ENCODE measurements at places on chromosomes 2 and 18.

GRCh38 chr18:25726298-25726697 is 364.1 kb downstream of the SS18 start:
- DNase-seq: peak; percentile 37

DNA sequence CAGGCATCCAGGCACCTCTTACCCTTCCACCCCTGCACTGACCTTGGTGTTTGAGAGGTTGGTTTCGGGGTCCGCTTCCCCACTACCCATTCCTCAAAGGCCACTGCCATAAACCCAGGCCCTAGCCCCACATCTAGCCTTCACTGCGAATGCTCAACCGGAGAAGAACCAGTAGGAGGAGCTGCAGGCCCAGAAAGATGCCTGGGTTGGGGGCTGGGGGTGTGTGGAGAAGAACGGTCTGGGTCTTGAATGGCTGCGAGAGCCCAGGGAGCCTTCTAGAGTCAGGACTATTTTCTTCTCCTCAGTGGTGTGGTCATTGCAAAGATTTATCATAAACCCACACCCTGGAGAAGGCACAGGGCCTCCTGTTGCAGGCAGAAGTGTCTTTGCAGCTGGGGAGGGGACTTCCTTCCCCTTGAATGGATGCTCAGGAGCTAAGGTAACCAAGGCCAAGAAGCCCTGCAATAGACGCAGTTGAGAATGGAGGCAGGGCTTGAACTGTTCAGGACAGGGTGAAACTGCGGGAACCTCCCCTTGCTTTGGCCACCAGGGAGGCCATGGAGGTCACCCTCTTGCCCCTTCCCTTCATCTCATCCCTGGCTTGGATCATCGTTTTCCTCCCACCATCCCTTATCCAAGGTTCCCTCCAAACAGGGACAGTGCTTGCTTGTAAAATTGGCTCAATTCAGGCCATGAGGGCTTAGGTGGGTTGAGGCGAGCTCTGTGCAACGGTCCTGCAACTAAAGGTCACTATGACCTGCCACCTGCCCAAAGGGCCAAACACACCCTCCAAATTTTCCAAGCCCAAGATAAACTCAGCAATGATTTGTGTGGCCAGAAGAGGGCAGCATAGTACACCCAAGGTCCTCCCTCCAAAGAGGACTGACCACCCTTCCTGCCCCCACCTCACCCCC is 20.9 kb downstream of the THNSL2 start:
- peak; percentile 74 for DNase-seq

GRCh38 chr2:102187496-102188150 is 800 bp downstream of the IL1RL2 start:
- peak; percentile 44 for DNase-seq

- DNase-seq: peak; percentile 72
These were observed 39.5 kb upstream of the RTN4 start for GRCh38 chr2:55089726-55090125.

DNA sequence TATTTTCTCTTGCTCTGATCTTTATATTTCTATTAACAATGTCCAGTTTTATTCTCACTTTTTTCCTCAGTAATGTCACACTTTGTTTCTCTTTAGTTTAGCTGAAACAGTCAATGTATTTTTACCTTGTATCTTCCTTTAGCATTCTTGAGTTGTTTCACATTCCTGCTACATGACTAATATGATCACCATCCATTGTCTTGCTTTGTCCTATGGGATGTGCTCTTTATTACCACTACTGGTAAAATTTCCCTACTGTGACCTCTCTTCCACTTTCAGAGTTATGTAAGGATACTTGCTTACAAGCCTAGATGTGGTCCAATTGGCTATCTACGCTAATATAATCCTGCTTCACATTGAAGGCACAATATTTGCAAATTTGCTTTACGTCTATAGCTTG is 457.9 kb downstream of the PIK3C3 start:
- no peak for DNase-seq

DNA sequence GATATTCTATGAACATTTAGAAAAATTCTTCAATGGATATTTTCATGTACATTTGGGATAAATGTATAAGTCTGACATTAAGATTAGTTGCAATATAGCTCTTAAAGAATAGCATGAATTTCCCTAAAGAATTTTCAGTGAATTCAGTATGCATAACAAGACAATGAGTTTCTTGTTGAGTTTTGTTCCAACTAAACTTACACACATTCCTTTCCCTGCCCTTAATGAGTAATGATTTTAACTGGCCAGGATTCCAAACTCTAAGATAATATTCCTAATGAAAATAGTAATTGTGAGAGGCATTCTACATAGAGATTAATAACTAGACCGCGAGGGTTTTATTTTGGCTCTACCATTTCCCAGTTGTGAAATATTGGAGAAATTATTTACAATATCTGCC is 390.3 kb upstream of the GALNT5 start:
- DNase-seq: no peak

DNA sequence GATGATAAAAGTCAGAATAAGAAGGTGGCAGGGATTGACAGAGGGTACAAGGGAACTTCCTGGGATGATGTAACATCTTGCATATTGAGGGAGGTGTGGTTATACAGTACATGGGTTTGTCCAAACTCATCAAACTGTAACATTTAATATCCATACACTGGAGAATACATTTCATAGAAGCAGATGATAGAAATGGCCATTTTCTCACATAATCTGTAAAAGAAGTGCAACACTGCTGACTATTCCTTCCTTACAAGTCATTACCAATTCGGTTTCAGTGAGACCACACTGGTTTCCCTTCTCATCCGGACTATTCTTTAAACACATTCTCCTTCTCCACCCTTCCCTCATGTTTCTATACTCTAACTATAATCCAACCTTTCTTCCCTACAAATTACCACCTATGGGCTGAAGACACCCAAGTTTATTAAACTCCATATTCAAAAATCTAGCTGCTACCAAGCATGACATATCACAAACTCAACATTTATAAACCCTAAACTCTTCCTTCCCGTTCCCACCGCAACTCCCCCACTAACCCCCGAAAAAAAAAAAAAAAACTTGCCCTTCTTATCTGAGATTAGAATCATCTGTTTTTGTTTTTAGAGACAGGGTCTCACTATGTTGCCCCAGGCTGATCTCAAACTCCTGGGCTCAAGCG is 1.6 kb downstream of the COX7A2L start:
- DNase-seq: no peak

GRCh38 chr2:79697200-79697599 is 184.3 kb downstream of the CTNNA2 start:
- DNase-seq: no peak

- DNase-seq: no peak
These were observed 75.6 kb downstream of the TPGS2 start for GRCh38 chr18:36752929-36753865.

- DNase-seq: no peak
These were observed 28.4 kb upstream of the PXDN start for GRCh38 chr2:1772471-1773267.

DNA sequence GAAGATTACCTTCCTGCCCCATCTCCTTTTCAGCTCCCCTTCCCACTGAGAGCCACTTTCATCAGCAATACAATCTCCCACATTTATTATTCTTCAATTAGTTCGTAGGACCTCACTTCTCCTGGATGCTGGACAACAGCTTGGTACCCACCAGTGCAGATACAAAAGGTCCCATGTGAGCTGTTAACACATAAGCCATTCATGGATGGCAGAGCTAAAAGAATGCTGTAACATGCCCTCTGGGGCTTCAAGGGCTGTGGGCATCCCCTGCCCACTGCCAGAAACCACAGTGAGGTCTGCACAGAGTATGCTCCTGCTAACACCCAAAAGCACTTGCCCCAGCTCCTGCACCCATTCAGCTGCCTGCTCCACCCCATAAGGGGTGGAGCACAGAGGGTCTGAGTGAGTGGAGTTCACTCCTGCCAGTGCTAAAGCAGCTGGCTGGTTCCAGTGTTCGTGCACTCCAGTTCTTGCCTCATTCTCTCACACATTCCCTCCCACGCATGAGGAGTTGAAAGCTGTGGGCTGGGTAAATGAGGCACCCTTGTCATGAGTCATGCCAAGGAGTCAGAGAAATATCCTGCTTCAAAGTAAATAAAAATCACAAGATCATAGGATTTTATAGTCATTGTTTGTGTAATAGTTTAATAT is 305.9 kb upstream of the TMEFF2 start:
- no peak for DNase-seq

- no peak for DNase-seq
These were observed 73.5 kb upstream of the C2orf15 start for GRCh38 chr2:99067871-99068625.

DNA sequence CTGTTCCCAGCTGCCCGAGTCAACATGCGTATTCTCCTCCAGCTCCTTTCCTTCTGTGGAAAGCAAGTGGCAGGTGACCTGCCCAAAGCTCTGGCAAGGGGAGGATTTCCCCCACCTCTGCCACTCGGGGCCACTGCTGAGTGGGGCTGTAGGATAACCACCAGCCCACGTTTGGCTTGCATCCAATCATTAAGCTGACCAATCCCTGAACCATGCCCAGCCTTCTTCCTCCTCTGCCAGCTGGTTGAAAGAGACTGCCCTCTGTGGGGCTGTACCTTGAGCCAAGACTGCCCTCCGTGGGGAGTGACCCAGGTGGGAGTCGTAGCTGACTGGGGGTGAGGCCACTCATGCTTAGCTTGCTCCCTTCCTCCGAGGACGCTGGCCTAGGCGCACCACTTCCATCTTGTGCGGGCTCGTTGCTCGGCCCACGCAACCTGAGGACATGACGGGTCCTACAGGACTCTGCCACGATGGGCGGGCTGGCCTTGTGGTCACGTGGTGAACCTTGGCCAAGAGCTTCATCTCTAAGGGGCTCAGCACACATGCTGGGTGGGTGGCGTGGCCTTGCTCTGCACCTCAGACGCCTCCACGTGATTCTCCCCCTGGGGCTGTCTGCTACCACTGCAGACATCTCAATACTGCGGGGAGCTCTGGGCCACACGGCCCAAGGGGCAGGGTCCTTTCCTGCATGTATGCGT is 112.1 kb downstream of the NDUFA10 start:
- no peak for DNase-seq

GRCh38 chr18:10111191-10111590 is 197.4 kb downstream of the VAPA start:
- DNase-seq: no peak

- no peak for DNase-seq
These were observed 520.0 kb downstream of the TXNL1 start for GRCh38 chr18:56118422-56118821.

DNA sequence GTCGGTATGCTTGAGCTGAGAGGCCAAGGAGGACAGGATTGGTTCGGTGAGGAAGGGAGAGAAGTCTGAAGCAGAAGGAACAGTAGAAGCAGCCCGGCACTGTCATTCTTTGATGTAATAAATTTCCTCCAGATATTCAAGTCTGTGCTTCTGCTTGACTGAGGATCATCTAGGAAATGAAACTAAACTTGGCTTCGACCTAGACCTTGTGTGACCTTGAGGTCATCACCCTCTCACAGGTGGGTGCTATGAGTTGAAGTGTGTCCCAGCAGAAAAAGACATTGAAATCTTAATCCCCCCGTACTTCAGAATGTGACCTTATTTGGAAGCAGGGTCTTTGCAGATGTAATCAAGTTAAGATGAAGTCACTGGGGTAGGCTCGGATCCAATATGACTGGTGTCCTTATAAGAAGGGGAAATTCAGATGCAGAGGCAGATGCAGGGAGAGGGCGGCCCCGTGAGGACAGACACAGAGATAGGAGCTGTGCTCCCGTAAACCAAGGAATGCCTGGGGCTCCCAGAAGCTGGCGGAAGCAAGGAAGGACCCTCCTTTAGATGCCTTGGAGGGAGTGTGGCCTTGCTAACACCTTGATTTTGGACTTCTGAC is 49.0 kb downstream of the PRKCE start:
- DNase-seq: no peak

DNA sequence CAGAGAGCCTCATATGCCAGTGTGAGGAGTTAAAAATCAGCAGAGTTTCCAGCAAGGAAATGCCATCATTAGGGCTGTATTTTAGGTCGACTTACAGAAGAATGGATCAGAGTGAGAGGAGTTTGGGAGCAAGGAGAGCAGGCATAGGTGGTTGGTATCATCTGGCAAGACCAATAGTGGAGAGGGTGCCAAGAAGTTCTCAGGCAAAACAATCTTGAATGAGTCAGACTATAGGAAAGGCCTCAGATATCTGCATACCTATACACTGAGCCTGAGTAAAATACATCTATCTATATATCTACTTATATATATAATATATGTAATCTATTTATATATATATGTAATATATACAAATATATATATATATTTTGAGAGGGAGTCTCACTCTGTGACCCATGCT is 57.3 kb downstream of the TMEFF2 start:
- DNase-seq: no peak

DNA sequence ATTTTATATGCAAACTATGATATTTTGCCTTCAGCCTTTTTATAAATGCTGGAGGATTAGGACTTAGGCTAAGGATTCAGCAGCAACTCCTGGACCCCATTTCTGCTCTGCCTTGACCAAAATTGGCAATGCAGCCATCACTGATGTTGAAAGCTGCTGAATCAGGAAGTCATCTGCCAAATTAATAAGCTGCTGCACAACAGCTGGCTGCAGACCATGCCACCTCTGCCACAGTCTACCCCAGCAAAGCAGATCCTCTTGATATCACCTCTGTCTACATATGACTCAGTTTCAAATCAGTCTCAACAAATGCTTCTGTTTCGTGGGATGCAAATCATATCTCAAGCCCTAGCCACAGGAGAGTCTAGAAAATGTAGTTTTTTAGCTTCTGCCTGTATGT is 7.1 kb upstream of the SOS1 start:
- peak; percentile 43 for DNase-seq

- DNase-seq: peak; percentile 24
These were observed 819 bp upstream of the SERPINE2 start for GRCh38 chr2:224039770-224040440.

- DNase-seq: no peak
These were observed 8.0 kb upstream of the SF3B1 start for GRCh38 chr2:197442857-197443256.

DNA sequence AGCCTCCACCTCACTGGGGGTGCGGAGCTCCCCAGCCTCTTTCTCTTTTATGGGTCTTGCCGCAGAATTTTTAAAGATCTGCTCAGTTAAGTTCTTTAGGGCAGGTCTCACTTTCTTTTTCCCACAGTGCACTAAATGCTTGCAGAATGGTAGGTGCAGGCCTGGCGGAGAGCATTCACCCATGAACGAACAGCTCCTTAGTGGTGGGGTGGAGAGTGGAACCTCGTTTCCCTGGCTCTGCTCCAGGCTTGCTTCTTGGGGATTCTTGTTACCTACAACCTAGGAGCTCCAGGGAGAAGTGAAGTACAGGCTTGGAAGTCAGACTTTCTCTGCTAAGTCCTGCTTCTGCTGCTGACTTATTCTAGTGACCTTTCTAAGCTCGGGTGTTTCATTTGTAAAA is 70.3 kb upstream of the PXDN start:
- DNase-seq: no peak

GRCh38 chr2:1654696-1655374 is 89.5 kb downstream of the PXDN start:
- no peak for DNase-seq
